Hypothalamus (tissue), 51 donors: ENCODE measurements at places on chromosomes 7 and 10.

- no peak for DNase-seq
Measured at GRCh38 chr7:138556771-138557484, 96.9 kb downstream of the TRIM24 start.

GRCh38 chr10:61313460-61313859 lies 139.7 kb downstream of the TMEM26 start:
- no peak for DNase-seq

- no peak for DNase-seq
Measured at GRCh38 chr10:12501841-12502525, 152.6 kb downstream of the CAMK1D start.

DNA sequence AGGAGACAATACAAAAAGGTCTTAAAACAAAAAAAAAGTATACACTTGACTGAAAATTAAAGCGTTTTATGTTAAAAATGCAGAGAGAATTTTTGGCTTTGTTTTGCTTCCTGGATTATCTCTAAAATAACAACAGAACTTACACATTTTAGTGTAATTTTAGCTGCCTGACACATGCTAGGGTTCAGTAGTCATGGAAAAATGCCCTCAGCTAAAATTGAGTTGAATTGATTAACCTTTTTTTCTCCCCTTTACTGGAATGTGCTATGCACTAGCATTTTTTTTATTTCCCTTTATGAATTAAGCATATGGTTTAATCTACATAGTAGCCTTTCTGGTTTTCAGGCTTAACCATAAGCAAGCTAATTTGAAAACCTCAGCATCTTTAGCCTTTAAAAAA lies 89.9 kb downstream of the ZNF277 start:
- no peak for DNase-seq

DNA sequence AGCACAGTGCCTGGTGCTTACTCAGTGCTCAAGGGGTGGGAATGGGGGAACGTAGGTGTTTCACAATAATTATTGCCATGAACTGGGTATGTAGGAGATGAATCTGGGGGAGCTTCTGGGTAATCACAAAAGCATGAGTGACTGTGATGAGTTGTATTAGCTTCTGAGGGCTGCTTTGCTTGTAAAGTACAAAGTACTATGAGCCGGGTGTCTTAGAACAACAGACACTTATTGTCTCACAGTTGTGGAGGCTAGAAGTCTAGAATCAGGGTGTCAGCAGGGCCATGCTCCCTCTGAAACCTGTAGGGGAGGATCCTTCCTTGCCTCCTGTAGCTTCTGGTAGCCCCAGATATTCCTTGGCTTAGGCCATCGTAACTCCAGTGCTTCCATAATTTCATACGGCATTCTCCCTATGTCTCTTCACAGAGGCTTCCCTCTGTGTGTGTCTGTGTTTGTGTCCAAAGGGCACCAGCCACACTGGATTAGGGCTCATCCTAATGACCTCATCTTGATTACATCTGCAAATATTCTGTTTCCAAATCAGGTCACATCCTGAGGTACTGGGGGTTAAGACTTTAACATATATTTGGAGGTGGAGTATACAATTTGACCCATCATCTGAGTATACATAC lies 84.8 kb upstream of the AGBL3 start:
- no peak for DNase-seq

GRCh38 chr10:115773832-115774231 lies 499.2 kb downstream of the GFRA1 start:
- DNase-seq = no peak

GRCh38 chr7:5001911-5002310 lies 42.9 kb upstream of the MMD2 start:
- DNase-seq = no peak

DNA sequence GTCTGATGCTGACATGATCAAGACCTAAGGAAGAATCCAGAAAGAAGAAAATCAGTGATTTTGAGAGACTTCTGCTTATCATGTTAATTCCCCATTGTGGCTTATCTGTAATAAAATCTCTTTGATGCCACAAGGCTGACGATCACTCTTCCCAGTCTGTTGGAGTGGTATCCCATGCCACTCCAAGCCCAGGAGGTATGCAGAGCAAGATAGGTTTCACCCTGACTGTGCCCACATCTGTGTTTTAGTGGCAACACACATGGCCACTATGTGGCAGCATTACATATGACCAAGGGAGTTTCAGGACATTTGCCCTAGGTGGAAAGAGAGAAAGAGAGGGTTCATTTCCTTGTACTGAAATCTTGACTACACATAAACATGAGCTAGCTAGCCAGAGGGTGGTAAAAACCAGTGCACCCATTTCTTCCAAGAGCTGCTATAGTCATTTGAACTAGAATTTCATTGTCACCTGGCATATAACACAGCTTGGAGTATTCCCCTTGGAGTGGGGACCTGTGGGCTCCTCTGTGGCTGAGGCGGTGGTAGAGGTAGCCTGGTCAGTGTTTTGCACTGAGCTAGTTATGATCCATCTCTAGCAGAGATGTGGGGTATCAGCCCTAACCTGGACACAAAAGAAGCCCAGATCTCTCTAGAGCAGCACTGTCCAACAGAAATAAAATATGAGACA lies 20.8 kb downstream of the LAMB4 start:
- DNase-seq = no peak

GRCh38 chr10:14611968-14612693 lies 162.6 kb downstream of the FAM107B start:
- no peak for DNase-seq

DNA sequence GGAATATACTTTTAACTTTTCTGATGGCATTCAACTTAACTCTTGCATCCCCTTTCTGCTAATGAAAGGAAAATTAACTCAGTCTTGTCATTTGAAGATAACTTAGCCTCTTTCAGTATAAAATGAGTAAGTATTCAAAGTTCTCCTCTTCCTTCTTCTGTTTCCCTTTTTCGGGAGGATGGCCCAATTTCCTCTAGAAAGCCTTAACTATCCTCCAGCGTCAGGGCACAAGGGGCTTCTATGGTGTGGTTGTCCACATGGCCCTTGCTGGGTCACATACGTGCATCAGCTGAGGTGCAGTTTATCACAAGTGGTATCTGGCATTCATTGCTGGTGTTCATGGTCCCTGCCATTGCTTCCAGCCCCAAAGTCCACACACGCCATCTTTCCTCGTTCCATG lies 17.8 kb upstream of the GSAP start:
- DNase-seq = no peak

- no peak for DNase-seq
Measured at GRCh38 chr7:148699782-148700629, 1.3 kb downstream of the CUL1 start.

- no peak for DNase-seq
Measured at GRCh38 chr10:58291538-58292174, 22.7 kb downstream of the CISD1 start.

DNA sequence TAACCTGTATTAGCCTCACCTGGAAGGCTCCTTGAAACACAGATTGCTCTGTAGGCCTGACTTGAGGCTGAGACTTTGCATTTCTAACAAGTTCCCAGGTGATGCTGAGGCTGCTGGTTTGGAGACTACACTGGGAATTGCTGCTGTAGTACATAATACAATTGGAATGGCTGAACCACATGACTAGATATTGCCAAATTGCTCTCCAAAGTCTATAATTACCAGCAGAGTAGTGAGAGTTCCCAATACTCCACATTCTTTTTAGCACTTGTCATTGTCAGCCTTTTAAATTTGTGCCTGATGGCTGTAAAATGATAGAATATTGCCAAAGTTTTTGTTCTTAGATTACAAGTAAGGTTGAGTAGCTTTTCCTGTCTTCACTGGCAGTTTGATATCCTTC lies 39.9 kb downstream of the PLEKHA8 start:
- DNase-seq = no peak

DNA sequence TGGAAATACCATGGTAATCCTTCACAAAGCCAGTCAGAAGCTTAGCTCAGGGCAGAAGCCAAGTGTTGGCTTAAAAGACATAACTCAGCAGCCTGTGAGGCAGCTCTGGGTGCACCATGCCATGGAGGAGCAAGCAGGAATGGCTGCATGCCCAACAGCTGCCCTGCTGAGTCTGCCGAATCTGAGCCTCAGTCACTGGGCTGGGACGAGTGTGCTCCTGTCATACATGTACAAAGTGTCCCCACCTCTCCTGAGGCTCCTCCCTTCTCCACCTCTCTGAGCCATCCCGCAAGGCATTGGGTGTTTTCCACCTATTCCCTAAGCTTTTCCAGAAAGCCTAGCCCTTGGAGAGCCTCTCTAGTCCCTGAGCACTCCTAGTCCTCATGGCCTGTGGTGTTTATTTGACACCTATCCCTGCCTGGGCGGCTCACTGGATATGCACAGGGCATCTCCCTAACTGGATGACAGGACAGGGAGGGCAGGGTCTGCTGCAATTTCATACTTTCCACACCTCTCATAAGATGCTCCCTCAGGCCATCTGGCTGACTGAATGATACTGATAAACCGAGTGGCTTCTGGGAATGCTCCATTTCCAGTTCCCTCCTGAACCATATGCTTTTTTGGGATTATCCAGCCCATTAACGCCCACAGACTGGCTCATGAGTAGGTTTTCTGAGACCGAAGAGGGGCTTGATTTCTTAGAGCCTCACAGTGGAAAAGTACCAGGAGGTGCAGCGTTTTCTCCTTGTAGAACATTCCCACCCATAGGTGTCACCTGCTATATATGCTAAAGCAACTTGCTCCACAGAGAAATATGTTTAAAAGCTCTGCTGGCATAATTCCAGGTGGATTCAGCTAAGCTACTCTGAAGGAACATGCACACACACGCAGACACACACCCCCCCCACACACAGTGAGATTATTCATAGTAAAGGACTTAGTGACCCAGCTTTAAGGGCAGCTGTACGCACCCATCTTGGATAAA lies 199.3 kb downstream of the SNX10 start:
- DNase-seq = no peak

DNA sequence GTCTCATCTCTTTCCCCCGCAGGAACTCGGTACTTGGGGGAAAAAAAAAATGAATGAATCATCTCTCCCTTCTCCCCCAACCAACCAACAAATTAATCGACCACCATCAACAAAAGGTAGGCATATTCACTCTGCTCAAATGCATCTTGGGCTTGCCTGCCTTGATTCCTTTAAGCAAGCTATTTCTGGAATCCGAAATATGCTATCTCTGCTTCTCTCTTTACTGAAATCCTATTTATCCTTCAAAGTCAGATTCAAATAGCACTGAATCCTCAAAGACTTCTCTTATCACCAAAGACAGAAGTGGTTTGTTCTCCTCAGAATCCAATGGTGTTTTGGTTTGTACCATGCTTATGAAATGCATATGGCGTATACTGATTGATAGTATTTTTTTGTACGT lies 49.6 kb upstream of the TPK1 start:
- no peak for DNase-seq

GRCh38 chr7:68336594-68336993 lies 1261.7 kb upstream of the AUTS2 start:
- DNase-seq = no peak

GRCh38 chr10:1625079-1625478 lies 112.2 kb downstream of the ADARB2 start:
- DNase-seq = no peak

DNA sequence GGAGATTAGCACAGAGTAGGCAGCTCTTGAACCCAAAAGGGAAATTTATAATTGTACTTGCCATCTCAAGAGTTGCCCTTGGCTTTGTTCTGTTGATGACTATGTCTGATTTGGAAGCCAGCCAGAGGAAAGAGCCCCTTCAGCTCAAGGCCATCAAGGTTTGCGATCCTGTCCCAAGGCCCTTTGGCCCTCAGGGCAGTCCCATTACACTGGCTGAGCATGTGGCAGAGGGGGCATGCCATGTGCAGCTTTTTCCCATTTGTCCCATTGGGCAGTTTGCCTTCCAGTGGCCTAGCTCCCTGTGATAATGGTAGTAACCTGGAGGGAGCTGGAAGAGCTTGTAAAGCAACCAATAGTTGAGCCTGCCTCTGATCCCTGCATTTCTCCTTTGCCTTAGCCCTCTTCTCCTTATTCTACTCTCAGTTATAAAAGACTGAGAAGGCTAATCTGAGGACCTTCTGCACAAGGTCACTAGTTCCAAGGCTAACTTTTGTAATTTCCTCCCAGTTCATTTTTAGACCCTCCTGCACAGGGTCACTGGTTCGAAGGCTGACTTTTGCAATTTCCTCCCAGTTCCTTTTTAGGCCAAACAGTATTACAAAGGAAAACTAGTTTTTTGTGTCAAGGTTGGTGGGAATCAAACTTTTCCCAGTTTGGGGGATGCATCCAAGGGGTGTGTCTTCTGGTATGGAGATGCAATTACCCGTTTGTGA lies 31.0 kb upstream of the ARHGAP12 start:
- DNase-seq = no peak

DNA sequence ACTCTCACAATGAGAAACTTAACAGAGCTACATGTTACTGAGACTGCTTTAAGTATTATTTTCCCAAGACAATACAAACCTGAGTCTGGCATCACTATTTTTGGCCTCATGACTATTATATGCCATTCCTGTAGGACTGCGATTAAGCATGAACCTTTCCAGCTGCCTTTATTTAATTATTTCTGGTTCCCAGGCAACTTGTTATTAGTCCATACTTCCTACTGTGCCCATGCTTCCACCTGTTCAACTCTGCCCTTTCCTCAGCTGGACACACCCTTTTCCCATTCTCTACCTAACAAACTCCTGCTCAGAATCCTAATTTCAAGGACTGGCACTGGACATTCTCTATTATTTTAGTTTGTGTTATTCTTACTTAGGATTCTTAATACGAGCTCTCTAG lies 8.1 kb upstream of the CROT start:
- no peak for DNase-seq

DNA sequence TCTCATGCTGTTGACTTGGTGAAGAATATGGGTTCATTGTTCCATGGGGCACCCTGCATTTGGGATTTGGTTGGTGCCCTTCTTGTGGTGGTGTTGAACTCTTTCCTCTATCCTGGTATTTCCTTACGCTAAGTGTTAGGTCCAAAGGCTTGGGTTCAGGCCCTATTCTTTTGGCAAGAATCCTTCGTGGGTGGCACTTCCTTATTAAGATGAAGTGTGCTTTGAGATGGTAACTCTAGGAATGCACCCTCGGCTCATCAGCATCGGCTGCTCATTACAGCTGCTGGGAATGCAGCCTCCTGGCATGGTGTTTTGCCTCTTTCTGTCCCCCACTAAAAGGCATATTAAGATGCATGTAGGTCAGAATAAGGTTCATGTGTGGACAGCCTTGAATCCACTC lies 380.7 kb downstream of the RPS24 start:
- no peak for DNase-seq

GRCh38 chr10:7998831-7999230 lies 55.7 kb upstream of the GATA3 start:
- no peak for DNase-seq

DNA sequence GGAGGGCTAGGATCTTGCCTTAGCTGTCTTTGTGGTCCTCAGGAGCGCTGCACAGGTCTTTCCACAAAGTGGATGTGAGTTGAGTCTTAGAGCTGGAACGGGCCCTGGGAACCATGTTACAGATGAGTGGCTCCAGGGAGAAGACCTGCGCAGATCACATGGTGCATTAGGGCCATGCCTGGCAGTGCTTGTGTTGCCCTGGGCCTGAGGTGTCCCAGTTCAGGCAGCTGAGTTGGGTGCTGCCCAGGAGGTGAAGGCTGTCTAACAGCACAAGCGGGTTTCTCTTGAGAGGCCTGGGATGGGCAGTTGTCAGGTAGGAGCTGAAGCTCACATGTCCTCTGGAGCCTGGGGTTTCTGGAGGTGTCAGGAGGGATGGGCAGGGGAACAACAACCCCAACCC lies 33.7 kb upstream of the ANKRD2 start:
- no peak for DNase-seq

- DNase-seq = no peak
Measured at GRCh38 chr7:44099669-44100068, 4.5 kb upstream of the AEBP1 start.

GRCh38 chr10:75663947-75664664 lies 232.7 kb downstream of the LRMDA start:
- no peak for DNase-seq
